ENCODE measurements at places on chromosomes 7 and 10. TPM values are rescaled to one million over a fixed set of nuclear protein-coding genes. Genes with fewer than 3 reads are reported as not detected.

Gene TMEM26
- total RNA-seq, result not detected

Gene ITGA8
- not detected for total RNA-seq

Gene AFAP1L2
- total RNA-seq, result 1.1 TPM

Gene NKX2-3
- total RNA-seq, result not detected

Gene NDUFB2
- total RNA-seq, result 132 TPM

Gene GPR26
- not detected for total RNA-seq

Gene SH2D4B
- 0.24 TPM for total RNA-seq

Gene PRKRIP1
- 20.2 TPM for total RNA-seq

Gene BAMBI
- 42.2 TPM for total RNA-seq

Gene FXYD4
- total RNA-seq, result not detected

Gene PDE1C
- total RNA-seq, result 34.0 TPM

Gene CAV1
- total RNA-seq, result 15.9 TPM

Gene CFAP69
- total RNA-seq, result 4.6 TPM

Gene MGAM2
- 124 TPM for total RNA-seq

GRCh38 chr10:11887381-11888227 lies 64.4 kb downstream of the PROSER2 start:
- no peak overlapping the region for H3K27ac ChIP-seq
- no peaks in the 10 kb centered on the region for H3K36me3 ChIP-seq
- H3K4me3 ChIP-seq, result no peak overlapping the region

GRCh38 chr10:79287973-79288723 lies 59.1 kb upstream of the PPIF start:
- H3K36me3 ChIP-seq, result peaks cover 8% of the 10 kb centered on the region
- no peaks in the 10 kb centered on the region for H3K27me3 ChIP-seq
- no peak for DNase-seq
- H3K4me3 ChIP-seq, result no peak overlapping the region

GRCh38 chr7:154844499-154844898 lies 158.4 kb downstream of the PAXIP1 start:
- no peak overlapping the region for H3K4me3 ChIP-seq
- no peaks in the 10 kb centered on the region for H3K4me1 ChIP-seq
- no peaks in the 10 kb centered on the region for H3K36me3 ChIP-seq
- no peak overlapping the region for H3K27ac ChIP-seq

- peaks cover 13% of the 10 kb centered on the region for H3K36me3 ChIP-seq
- H3K4me3 ChIP-seq, result no peak overlapping the region
- DNase-seq, result no peak
These were observed 24.7 kb downstream of the RRP12 start for GRCh38 chr10:97376413-97376812.

GRCh38 chr10:96502561-96503282 lies 11.0 kb downstream of the TLL2 start:
- H3K4me3 ChIP-seq, result no peak overlapping the region
- H3K27me3 ChIP-seq, result no peaks in the 10 kb centered on the region
- peaks cover 12% of the 10 kb centered on the region for H3K4me1 ChIP-seq
- H3K36me3 ChIP-seq, result no peaks in the 10 kb centered on the region
- DNase-seq, result no peak
- no peak overlapping the region for H3K27ac ChIP-seq

DNA sequence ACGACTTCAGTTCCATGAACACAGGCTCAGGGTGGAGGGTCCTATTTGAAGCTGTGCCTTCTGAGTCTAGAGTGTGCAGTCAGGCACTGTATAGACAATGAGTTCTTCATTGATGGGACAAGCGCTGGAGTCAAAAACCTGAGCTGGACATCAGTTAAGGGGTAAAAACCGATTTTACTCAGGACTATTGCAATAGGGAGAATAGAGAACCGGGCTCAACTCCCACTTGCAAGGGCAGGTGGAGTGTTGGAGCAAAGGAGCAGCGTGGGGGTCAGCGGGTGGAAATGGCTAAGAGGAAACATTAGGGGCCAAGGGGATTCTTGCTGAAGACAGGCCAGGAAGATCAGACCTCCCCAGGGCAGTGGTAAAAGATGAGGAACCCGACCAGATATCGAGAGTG lies 28.5 kb downstream of the PRLHR start:
- H3K27me3 ChIP-seq, result peaks cover 40% of the 10 kb centered on the region
- no peak for DNase-seq
- H3K4me3 ChIP-seq, result no peak overlapping the region
- no peaks in the 10 kb centered on the region for H3K36me3 ChIP-seq

GRCh38 chr10:78413076-78414055 lies 379.7 kb downstream of the RPS24 start:
- H3K27me3 ChIP-seq, result peaks cover 83% of the 10 kb centered on the region
- H3K4me1 ChIP-seq, result peaks cover 8% of the 10 kb centered on the region
- no peaks in the 10 kb centered on the region for H3K36me3 ChIP-seq

- DNase-seq, result no peak
- H3K27ac ChIP-seq, result no peak overlapping the region
- peak overlapping the region; percentile 65 for H3K4me3 ChIP-seq
These were observed 1.1 kb upstream of the CDH23 start for GRCh38 chr10:71395621-71396020.

GRCh38 chr10:77428691-77429395 lies 208.8 kb downstream of the KCNMA1 start:
- H3K27me3 ChIP-seq, result peaks cover 73% of the 10 kb centered on the region
- peak; percentile 18 for DNase-seq
- no peaks in the 10 kb centered on the region for H3K36me3 ChIP-seq
- no peaks in the 10 kb centered on the region for H3K4me1 ChIP-seq
- no peak overlapping the region for H3K27ac ChIP-seq

- H3K4me3 ChIP-seq, result no peak overlapping the region
- H3K27me3 ChIP-seq, result peaks cover 38% of the 10 kb centered on the region
- H3K4me1 ChIP-seq, result no peaks in the 10 kb centered on the region
- H3K36me3 ChIP-seq, result no peaks in the 10 kb centered on the region
- DNase-seq, result no peak
These were observed 42.2 kb upstream of the SLC29A3 start for GRCh38 chr10:71276873-71277272.

DNA sequence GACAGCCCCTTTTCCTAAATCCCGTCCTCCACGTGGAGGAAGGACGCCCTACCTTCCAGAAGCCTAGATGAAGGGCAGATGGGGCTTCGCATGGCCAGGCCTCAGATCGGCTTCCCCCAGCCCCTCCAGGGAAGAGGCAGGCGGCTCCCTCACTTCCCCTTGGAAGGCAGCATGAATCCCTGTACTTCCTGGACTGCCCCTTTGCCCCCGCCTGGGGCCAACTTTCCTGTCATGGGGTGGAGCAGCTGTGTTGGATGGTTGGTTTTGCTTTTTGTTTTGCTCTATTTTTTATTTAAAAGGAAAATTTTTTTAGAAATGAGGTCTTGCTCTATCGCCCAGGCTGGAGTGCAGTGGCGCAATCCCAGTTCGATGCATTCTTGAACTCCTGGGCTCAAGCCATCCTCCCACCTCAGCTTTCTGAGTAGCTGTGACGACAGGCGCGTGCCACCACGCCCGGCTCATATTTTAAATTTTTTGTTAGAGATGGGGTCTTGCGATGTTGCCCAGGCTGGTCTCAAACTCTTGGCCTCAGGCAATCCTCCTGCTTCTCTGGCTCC lies 27.2 kb downstream of the GTF2IRD1 start:
- H3K4me3 ChIP-seq, result no peak overlapping the region
- peaks cover 39% of the 10 kb centered on the region for H3K4me1 ChIP-seq
- H3K36me3 ChIP-seq, result peaks cover 20% of the 10 kb centered on the region
- no peak overlapping the region for H3K27ac ChIP-seq
- DNase-seq, result no peak

DNA sequence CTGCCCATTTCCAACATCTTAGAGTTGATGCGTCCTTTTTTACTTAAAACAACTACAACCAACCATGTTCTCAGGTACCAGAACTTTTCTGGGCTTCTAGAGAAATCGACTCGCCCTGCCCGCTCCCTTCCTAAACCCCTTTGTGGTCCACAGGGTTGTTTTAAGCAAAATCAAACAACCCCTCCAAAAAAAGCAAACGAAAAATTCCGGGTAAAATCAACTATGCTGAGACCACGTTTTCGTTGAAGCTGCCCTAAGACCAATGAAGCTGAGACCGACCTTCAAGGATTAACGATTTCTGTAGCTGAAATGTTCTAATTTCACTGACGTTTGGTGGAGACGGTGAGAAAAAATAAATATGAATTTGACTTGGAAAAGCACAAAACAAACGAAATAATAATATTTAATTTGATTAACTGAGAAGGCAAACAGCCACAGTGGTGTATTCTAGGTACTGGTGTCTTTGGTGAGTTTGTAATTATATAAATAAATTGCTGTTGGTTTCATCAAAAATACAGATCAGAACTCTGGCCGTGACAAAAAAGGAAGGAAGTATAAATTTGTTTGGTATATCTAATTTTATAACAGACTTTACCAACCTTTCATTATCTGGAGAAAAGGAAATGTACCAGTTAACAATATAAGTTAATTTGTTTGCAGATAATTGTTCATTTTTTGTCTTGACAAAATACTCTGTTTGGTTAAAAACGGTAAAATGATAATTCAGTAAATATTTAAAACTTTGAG lies 4.7 kb upstream of the IGF2BP3 start:
- DNase-seq, result no peak
- H3K27ac ChIP-seq, result peak overlapping the region; percentile 67
- H3K4me1 ChIP-seq, result peaks cover 19% of the 10 kb centered on the region

GRCh38 chr7:139699640-139700504 lies 77.9 kb downstream of the HIPK2 start:
- H3K36me3 ChIP-seq, result no peaks in the 10 kb centered on the region
- no peaks in the 10 kb centered on the region for H3K4me1 ChIP-seq
- H3K4me3 ChIP-seq, result no peak overlapping the region
- no peak overlapping the region for H3K27ac ChIP-seq
- no peaks in the 10 kb centered on the region for H3K27me3 ChIP-seq

GRCh38 chr10:77446700-77447099 lies 190.9 kb downstream of the KCNMA1 start:
- H3K27me3 ChIP-seq, result peaks cover 63% of the 10 kb centered on the region
- no peaks in the 10 kb centered on the region for H3K4me1 ChIP-seq
- H3K36me3 ChIP-seq, result no peaks in the 10 kb centered on the region
- H3K4me3 ChIP-seq, result no peak overlapping the region

DNA sequence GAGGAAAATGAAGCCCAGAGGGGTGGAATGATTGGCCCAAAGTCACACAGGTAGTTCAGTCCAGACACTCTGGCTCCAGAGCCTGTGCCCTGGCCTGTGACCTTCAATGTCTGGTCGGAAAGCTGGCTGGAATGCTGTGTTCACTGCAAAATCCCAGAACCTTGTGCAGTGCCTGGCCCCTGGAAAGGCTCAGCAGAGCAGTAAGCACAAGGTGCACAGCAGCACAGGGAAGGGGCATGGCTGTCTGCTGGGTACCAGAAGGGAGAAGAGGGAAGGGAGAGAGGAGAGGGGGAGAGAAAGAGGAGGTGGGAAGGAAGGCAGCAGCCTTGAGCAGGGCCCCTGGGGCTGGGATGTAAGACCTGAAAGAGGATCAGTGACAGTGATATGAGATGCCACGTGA lies 28.4 kb upstream of the C10orf71 start:
- peaks cover 73% of the 10 kb centered on the region for H3K27me3 ChIP-seq
- no peak overlapping the region for H3K27ac ChIP-seq
- H3K4me3 ChIP-seq, result no peak overlapping the region
- H3K36me3 ChIP-seq, result no peaks in the 10 kb centered on the region

- H3K36me3 ChIP-seq, result no peaks in the 10 kb centered on the region
- H3K27me3 ChIP-seq, result peaks cover 14% of the 10 kb centered on the region
- no peak for DNase-seq
- no peak overlapping the region for H3K27ac ChIP-seq
- no peaks in the 10 kb centered on the region for H3K4me1 ChIP-seq
- no peak overlapping the region for H3K4me3 ChIP-seq
These were observed 59.4 kb upstream of the FRMD4A start for GRCh38 chr10:14389981-14390590.

DNA sequence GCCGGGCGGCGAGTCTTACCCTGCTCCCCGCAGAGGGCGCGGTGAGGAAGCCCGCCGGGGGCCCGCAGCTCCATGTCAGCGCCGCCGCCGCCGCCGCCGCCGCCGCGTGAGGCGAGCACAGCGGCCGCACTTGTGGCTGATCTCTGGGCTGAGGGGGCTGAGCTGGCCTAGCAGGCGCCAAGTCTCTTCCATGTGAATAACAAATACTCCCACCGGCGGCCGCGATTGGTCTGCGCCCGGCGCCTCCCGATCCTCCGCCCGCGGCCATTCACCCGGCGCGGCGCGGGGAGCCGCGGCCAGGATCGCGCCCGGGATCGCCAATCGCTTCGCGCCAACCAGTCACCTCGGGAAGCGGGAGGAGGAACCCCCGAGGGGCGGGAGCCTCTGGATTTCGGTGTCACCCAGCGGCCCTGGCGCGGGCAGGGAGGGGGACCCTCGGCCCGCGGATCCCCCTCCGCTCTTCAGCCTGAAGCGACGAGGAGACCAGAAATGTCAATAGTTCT lies at the start of gene GRM8:
Gene GRM8 (minus strand): TSS at position 164 of the 503 bp plus-strand sequence.
- peak within 1 kb of the TSS; percentile 84 for H3K4me3 ChIP-seq
- peaks cover 7% of the 10 kb centered on the region for H3K4me1 ChIP-seq
- DNase-seq, result peak; percentile 49
- peaks cover 87% of the 10 kb centered on the region for H3K27me3 ChIP-seq

GRCh38 chr10:86264481-86265231 lies 101.9 kb downstream of the GRID1 start:
- peaks cover 57% of the 10 kb centered on the region for H3K27me3 ChIP-seq
- H3K4me3 ChIP-seq, result no peak overlapping the region
- DNase-seq, result no peak
- no peaks in the 10 kb centered on the region for H3K4me1 ChIP-seq

GRCh38 chr7:128886391-128887168 lies 23.9 kb downstream of the ATP6V1F start:
- H3K4me3 ChIP-seq, result no peak overlapping the region
- no peak overlapping the region for H3K27ac ChIP-seq
- H3K4me1 ChIP-seq, result peaks cover 6% of the 10 kb centered on the region
- DNase-seq, result no peak
- no peaks in the 10 kb centered on the region for H3K27me3 ChIP-seq

GRCh38 chr7:55185321-55185802 lies 166.5 kb downstream of the EGFR start:
- peaks cover 23% of the 10 kb centered on the region for H3K36me3 ChIP-seq
- H3K27me3 ChIP-seq, result no peaks in the 10 kb centered on the region
- no peak for DNase-seq
- no peak overlapping the region for H3K4me3 ChIP-seq
- no peak overlapping the region for H3K27ac ChIP-seq
- peaks cover 8% of the 10 kb centered on the region for H3K4me1 ChIP-seq

DNA sequence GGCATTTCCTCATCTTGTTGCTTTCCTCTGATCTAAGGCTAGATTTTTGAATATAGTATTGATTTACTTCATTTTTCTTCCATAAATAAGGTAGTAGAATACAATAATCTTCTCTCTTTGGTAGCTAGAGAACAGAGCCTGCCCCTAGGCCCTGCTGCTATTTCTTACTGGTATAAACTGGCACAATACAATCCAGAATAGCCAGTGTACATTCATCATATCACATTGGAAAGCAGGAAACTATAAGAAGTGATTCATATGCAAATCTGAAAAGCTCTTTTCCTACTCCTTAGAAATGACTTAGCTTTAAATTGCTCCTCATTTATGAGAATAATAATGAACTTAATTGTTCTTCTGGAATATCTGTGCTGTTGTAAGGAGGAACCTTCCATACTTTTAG lies 100.2 kb downstream of the KCND2 start:
- peaks cover 8% of the 10 kb centered on the region for H3K4me1 ChIP-seq
- no peak for DNase-seq
- no peak overlapping the region for H3K27ac ChIP-seq
- no peaks in the 10 kb centered on the region for H3K27me3 ChIP-seq
- H3K4me3 ChIP-seq, result no peak overlapping the region

All from Calu3 (cell line).